Hippocampal formation (tissue), 2 donors: ENCODE measurements at places on chromosomes 3 and 15.

GRCh38 chr3:127534564-127534963 lies 56.0 kb downstream of the TPRA1 start:
- no peak for DNase-seq

DNA sequence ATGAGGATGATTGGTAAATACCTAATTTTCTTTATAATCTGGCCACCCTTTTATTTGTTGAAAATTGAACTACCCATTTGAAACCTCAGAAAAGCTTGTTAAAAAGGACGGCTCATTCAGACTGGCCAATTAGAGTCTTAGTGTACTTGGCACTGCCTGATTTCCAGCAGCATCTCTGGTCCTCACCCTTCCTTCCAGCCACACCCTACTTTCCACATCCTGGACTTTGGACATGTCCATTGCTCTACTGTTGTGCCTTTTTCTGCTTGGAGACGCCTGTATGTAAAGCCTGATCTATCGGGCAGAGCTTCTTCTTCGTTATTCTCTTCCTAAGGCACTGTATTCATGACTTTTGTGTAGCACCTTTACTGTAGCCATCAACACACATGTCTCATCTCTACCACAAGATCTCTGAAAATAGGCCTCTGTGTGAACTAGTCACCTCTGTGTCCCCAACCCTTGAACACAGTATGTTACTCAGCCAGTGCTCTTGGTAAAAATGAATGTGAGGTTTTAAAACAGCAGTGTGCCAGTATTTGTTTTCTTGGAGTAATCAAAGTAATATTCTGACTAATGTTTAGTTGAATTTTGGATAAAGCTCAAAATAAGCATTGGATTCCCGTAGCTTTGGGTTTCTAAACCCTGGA lies 6.8 kb downstream of the RBM5 start:
- no peak for DNase-seq

DNA sequence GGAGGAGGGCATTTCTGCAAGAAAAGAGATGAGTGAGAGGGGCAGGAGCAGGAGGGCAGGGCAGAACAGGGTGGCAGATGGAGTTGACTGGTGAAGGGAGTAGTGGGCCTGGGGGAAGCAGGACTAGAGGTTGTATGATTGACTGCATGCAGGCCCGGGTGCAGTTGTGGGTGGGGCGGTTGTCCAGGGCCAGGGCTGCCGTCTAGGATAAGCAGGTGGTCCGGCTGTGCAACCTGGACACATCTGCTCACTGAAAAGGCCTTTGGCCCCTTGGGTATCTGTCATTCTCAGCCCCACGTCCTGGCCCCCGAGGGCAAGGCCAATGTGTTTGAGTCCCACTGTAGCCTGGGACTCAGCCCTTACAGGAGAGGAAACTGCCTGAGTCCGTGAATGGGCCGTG lies 25.4 kb downstream of the ALS2CL start:
- no peak for DNase-seq

DNA sequence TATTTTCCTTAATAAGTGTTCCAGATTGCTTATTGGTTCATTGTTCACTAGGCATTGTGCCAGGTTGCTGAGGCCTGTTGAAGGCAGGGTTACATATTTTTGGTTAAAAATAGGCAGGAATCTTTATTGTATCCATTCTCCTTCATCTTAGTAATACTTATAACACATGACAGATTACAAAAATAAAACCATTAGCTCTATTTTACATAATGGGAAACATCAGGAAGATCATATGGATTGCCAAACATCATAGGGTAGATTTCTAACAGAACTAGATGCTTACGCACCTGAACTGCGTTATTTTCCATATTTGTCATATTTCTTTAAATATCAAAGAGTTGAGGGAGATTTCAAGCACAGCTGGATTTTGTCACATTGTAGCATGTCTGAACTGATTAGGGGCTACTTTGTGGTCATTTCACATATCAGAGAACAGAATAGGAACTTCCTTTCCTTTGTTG lies 462.9 kb upstream of the SGO1 start:
- no peak for DNase-seq

- no peak for DNase-seq
These were observed 561.7 kb upstream of the SGO1 start for GRCh38 chr3:20747741-20748140.

- no peak for DNase-seq
These were observed 83.6 kb downstream of the COL6A5 start for GRCh38 chr3:130428871-130429712.

- DNase-seq = peak; percentile 12
These were observed 29.3 kb upstream of the UBE2E1 start for GRCh38 chr3:23776352-23776891.

GRCh38 chr3:30186741-30187219 lies 419.6 kb upstream of the TGFBR2 start:
- DNase-seq = no peak

DNA sequence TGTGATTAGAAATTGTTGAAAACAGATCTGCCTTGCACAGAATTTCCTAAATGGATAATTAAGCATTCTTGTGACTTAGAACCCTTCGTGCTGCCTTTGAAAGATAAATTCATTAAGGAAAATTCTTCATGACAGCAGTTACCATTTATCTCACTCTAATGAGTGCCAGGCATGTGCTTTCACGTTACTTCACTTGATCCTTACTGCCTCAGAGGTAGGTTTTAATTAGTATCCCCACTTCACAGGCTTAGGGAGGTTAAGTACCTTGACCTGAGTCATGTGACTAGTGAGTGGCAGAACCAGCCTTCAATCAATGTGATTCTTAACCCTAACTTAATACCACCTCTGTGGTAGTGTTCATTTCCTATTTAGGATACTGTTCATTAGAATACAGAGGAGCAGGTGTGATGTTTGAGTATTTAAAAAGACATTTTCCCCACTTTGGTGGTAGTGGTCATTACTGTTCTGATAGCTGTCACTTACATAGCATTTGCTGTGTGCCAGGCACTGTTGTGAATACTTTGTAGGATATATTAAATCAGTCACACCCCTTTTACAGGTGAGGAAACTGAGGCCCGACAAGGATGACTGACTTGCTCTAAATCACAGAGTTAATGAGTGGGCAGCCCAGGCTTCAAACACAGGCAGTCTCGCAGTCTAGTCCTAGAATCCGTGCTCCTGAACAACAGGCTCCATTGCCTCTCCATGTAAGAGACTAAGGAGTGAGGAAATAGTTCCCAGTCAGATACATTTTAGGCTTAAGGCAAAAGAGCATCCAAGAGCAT lies 57.9 kb downstream of the RLBP1 start:
- no peak for DNase-seq

DNA sequence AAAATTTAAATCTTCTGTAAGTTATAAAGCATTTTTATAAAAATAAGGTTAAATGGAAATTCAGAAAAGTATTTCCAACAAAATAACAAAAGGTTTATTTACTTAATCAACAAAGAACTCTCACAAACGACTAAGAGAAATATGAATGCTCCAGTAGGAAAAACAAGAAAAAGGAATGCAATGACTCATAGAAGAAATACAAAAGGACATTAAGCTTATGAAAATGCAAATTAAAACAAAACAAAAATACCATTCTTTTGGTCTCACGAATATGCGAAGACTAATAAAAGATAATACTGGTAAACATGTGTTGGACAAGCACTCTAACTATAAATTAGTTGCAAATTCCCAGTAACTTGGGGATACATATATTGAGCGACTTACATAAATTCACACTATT lies 17.5 kb upstream of the TBC1D5 start:
- no peak for DNase-seq

GRCh38 chr3:179309225-179310078 lies 13.4 kb upstream of the ZNF639 start:
- DNase-seq = no peak

- no peak for DNase-seq
These were observed 109.0 kb downstream of the CGGBP1 start for GRCh38 chr3:87949879-87950208.

DNA sequence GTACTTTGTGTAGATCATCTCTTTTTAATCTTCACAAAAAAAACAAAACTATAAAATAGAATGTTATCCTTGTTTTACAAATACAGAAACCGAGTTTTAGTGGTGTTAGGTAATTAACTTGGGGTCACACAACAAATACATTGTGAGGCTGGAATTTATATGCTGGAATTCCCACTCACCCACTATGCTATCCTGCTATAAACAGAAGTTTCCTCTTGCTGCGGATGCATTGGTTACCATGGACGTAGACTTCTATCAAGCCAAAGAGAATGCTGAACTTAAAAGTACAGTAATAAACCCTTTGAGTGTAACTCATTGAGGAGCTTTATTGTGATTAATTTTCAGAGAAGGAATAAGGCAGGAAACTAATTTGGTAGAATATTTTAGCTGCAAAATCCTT lies 9.2 kb downstream of the SNAP23 start:
- DNase-seq = no peak

GRCh38 chr3:178451799-178452198 lies 84.4 kb upstream of the KCNMB2 start:
- no peak for DNase-seq

DNA sequence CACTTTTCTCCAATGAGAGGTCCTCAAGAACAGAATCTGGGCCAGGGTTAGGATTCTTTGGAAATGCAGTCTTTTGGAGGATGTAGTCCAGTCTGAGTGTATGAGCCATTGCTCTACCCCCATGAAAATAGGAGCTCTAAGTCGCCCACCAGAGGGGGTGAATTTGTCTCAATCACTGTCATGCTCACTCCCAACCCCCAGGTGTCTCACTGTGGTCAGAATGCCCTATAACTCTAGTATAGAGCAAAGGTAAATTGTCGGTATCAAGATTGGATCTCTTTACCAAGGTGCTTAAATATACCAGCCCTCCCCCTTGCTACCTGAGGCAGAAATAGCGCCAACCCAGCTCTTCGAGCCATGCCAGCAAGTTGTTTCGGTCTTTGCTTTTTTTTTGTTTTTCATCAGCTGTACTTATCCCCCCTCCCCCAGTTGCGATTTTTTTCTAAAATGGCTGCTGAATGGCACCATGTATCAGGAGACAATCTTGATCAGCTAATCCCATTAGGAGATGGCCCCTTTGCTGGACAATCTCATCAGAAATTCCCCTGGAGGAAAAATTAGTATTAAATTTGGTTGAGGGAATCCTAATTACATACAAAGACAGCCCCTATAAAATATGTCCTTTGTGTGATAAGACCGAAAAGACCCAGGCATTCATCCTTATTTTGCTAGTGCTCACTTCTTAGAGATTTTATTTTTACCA lies 130.7 kb downstream of the EBLN2 start:
- no peak for DNase-seq

- peak; percentile 20 for DNase-seq
These were observed 49.2 kb downstream of the CTDSPL start for GRCh38 chr3:37910671-37911400.

GRCh38 chr3:108940166-108940565 lies 13.5 kb downstream of the GUCA1C start:
- no peak for DNase-seq

GRCh38 chr3:76765511-76765910 lies 274.4 kb upstream of the ROBO2 start:
- DNase-seq = no peak

- DNase-seq = peak; percentile 39
These were observed 51.1 kb upstream of the ARRDC4 start for GRCh38 chr15:97909291-97909891.

DNA sequence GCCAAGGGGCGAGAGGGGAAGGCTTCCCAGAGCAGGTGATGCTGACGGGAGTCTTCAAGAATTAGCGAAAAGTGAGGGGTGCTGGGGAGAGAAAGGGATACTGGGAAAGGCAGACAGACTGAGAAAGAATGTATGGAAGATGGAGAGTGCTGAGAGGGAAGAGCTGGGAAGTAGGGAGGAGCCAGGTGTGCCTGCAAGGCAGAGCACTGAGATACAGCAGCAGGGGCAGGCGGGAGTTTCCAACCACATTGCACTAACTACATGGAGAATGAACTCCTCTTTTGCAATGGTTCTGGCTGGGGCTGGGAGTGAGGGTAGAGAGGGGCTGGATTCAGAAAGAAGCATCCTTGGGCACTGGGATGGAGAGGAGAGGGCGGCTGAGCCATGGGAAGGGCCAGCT lies 16.0 kb upstream of the CRABP1 start:
- no peak for DNase-seq

DNA sequence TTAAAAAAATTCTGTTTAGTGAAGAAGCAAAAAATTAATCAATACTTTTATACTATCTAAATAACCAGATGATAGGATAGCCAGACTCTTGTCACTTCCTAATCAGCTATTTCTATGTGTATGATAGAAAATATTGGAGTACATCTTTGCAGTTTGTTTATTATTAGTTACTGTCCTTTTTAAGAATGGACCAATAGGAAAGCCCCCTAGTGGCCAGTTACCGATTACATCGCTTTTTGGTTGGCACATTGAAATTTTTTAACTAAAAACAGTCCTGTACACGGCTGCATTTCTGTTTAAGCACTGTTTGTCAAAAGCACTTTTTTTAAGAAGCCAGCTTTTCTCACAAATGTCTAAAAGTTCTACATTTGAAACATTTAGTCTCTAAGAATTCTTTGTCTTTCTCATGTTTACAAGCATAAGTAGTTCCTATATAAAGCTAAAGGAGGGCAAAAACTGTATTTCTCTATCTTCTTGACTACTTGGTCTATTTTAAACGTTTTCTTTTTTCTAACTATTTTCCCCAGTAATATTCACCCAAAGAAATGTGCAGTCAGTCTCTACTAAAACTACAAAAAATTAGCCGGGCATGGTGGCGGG lies 253.2 kb upstream of the LRTM1 start:
- DNase-seq = no peak

GRCh38 chr3:186821429-186822387 lies 15.4 kb upstream of the RFC4 start:
- no peak for DNase-seq

DNA sequence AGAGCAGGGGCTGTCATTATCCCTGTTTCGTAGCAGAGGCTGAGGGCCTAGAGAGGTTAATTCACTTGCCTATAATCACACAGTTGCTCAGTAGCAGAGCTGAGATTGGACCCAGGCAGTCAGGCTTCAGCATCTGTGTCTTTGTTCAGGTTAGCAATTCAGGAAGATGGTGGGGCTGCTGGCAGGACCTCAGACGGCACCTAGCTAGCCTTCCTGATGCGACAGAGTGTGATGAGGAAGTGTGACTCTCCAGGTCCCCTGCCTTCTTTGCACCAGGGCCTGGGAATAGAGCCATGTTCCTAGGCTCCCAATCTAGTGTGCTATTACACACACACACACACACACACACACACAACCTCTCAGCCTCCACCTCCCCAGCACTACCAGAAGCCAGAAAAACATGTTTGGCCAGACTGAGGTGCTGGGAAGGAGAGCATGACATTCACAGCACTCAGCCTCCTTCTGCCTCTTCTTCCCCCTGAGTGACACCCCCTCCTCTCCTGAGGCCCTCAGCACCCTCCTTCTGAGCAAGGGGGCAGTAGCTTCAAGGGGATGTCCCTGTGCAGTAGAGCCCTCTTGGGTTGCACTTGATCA lies 88.9 kb downstream of the TLE3 start:
- no peak for DNase-seq

DNA sequence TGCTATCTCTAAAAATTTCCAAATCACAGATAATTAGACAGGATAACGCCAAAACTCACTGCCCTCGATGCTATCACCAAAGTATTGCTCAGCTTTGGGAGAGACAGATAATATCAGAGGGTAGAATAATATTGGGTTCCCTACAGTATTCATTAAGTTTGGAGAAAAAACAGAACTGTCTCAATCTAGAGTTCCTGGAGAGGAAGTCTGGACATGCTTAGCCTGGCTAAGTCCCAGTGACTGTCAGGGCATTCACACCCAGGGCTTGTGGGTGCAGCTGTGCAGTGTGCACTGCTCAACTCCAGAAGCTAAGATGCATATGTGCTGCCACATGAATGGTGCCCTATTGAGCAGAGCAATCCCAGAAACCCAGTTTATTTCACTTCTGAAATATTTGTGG lies 459.6 kb upstream of the DPH6 start:
- DNase-seq = no peak

GRCh38 chr3:19226479-19226878 lies 78.2 kb downstream of the KCNH8 start:
- DNase-seq = no peak

- no peak for DNase-seq
These were observed 119.4 kb downstream of the ECT2 start for GRCh38 chr3:172869784-172870518.
